AG09319 (cell line): ENCODE measurements at places on chromosomes 1 and 21.

DNA sequence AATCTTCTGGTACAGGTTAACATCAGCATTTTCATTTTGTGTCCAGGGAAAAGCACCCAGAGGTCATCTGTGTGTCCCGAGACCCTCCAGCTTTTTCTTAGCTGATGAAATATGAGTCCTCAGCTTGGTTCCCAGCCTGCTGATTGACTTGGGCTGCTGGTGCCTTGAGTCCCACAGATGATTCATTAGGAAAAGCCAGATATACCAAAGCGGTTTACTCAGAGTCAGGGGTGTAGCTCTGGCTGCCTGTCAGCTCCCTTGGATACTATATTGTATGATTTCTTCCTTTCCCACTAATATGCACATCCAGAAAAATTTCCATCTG, 43.7 kb upstream of the MAB21L3 start:
- peak; percentile 89 for DNase-seq

DNA sequence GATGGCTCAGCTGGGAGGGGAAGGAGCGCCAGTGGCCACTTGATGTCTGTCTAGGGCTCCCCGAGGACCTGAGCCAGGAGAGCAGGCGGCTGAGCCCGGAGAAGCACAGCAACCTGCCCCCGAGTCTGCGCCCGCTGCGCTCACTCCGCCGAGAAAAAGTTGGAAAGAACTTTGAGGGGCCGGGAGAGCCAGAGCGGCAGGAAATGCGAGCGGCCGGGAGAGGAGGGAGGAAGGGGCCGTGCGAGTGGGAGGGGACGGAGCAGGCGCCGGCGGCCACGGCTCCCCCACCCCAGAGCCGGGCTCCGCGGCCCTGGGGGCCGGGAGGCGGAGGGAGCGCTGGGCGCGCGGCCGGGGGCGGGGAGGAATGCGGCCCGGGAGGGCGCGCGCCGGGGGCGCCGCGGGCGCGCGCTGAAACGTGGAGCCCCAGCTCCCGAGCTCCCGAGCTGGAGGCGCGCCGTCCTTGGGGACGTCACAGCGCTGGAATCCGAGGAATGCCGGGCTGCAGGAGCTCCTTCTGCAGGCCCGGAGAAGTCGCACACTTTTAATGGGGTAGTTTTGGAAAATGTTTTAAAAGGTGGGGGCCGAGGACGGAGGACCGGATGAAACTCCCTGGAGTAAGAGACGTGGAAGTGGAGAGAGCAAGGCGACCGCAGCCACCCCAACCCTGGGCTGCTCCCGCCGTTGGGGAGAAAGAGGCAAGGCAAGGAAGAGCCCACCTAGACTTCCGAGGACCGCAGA, at the start of gene PTPN14:
Gene PTPN14 (minus strand): TSS at position 167 of the 738 bp plus-strand sequence. CDS start 86,799 bp downstream, outside the sequence.
- peak; percentile 88 for DNase-seq

DNA sequence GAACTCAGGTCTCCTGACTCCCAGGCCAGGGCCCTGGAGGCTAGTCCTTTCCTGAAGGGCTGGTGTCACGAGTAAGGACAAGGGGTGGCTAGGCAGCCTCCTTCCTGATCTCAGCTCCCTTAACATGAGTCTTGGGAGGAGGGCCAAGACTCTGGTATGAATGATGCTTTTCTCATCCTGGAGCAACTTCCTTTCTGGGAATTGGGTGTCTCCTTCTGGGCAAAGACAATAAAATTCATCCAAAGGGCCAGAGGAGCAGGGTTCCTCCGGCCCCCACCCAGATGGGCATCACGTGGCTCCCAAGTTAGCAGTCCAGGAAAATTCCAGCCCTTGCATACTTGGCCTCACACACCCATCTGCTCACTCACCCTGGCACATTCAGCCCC, at the start of gene FAM167B:
Gene FAM167B (plus strand): TSS at position 335 of the 386 bp plus-strand sequence. CDS start 200 bp downstream, outside the sequence.
- DNase-seq: peak; percentile 66

DNA sequence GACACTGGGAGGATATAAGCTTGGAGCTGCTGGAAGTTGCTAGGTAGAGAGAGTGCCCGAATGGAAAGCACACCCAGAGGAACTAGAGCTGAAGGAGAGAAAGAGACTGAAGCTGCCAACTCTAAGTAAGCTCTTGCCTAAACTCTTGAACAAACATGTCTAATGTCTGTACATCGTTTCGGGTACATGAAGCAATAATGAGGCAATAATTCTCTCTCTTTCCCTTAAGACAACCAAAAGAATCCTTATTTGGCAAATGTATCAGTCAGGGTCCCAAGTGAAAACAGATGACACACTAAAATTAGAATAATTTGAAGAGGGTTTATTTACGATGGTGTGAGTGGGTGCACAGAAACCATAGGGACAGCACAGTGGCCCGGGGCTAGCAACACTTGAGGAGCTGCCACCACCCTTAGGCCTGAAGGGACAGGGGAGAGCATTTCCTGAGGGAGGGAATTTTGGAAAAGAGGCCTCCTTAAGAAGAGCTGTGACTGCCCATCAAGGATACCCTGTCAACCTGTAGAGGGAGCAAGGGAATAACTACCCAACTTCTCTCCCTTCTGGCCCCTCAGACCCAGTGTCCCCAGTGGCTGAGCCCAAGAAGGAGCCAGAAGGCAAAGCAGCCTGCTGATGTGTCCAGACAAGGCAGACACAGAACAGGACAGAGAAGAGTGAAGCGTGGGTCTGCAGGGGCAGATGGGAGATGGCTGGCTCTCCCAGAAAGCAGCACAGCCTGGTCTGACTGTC, 36.1 kb upstream of the KHDRBS1 start:
- DNase-seq: peak; percentile 70

DNA sequence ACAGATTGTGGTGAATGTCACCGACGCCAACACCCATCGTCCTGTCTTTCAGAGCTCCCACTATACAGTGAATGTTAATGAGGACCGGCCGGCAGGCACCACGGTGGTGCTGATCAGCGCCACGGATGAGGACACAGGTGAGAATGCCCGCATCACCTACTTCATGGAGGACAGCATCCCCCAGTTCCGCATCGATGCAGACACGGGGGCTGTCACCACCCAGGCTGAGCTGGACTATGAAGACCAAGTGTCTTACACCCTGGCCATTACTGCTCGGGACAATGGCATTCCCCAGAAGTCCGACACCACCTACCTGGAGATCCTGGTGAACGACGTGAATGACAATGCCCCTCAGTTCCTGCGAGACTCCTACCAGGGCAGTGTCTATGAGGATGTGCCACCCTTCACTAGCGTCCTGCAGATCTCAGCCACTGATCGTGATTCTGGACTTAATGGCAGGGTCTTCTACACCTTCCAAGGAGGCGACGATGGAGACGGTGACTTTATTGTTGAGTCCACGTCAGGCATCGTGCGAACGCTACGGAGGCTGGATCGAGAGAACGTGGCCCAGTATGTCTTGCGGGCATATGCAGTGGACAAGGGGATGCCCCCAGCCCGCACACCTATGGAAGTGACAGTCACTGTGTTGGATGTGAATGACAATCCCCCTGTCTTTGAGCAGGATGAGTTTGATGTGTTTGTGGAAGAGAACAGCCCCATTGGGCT, 3.0 kb downstream of the CELSR2 start:
- DNase-seq: no peak

DNA sequence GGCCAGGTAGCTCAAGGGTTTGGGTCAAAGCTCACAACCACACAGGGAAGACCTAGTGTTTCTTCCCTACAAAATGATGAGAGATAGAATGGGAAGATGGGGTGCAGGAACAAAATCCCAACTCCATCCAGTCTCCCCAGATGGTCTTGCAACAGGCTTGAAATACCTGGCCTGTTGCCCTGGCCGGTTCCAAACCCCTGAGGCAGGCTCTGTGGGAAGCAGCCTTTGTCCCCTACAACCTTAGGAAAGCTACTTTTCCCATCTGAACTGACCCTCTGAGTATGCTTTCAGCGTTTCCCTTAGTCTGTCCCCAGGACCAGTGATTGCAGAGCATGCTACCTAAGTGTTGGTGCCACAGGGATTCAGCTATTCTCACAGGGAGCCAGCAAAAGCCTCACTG, 104.0 kb downstream of the GDAP2 start:
- no peak for DNase-seq

GRCh38 chr1:38129473-38129872, 82.9 kb upstream of the POU3F1 start:
- DNase-seq: no peak

DNA sequence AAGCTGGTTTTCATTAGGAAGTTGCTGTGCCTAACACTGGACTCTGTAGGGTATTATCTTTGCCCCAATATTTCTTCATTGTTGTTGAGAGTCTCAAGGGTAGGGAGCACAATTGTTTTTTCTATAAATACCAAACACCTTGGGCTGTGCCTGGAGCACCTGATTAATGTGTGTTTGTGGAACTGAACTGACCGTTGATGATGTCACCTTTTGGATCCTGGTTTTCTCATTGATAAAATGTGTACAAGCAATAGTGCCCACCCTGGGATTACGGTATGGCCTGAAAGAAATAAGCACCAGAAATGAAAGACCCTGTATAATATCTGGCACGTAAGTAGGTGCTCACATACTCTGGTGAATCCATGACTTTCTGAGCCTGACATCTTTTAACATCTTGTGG, 39.3 kb downstream of the KCNA2 start:
- DNase-seq: no peak

DNA sequence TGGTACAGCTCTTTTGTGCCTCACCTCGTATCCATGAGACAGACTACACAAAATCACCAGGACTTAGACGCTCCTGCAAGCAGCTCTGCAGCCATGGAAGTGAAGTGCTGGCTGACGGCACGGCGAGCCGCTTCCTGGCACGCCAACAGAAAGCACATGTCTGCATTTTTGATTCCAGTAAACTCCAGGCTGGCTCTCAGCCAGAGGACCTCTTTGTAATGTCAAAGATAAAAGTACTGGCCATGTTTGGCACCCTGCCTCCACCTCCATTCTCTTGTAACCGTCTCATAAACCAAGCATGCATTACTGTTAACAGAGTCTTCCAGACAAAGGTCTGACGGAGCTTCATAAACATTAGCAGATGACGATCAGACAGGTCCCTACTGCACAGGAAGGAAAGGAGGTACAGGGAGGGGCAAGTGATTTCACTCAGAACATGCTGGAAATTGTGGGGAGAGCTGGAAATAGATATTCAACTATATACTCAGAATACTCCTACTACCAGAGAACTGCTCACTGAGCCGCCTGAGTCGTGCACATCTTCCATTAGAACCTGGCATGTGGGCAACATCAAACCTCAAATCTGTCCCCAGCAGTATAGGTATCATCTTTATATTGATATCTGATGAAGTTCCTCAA, 632.0 kb downstream of the SMYD3 start:
- DNase-seq: peak; percentile 99

DNA sequence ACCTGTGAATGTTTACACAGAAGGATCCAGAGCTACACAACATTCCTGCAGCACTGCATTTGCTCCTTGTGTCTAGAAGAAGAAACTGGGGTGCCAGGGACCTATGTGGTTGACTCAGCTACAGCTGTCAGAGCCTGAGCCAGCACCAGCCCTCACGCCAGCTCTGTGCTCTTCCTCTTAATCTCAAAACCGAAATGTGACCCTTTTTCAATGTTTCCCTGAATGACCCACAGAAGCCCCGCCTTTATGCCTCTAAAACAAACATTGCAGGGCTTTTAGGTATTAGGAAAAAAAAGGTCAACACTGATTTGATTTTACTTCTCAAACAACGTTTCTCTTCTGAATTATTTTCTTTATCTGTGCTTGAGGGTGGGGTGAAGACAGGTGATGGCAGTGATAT, 260.5 kb downstream of the DYRK1A start:
- DNase-seq: no peak

- DNase-seq: no peak
Measured at GRCh38 chr21:15250384-15250783, 185.6 kb upstream of the NRIP1 start.

DNA sequence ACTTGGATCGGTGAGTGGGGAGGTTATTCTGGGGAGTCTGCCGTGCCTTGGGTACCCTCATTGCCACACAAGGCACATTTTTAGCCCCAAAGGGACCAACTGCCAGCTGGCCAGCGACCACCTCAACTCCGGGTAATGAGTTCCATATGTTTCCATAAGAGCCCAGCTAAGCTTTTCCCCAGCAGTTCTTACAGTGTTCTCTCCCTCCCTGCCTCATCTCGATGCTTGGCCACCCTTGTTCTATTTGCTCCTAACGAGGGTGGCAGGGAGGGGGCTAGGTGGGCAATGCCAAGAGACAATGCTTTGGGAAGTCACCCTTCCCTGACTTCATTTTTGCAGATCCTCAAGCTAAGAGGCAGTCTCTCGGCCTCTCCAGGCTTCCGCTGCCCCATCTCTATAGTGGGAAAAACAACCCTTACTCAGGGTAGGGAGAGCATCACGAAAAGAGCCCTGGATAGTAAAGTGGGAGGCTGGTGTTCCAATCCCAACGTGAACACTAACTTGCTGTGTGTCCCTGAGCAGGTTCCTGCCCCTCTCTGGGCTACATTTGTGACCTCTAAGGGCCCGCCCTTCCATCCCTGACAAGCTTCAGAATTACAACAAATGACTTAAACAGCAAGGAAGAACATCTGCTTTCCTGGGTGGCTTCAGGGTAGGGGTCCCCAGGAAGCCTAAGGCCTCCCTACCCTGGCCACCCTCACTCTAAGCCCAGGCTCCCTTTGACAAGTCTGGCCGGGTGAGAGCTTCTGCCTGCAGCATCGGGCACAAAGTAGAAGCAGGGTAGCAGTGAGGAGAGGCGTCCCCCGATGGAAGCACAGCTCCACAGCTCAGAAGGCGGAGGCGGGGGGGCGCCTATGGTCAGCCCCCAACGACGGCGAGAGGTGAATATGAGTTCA, 5.8 kb downstream of the ID3 start:
- no peak for DNase-seq

GRCh38 chr21:44078411-44078981, 28.7 kb upstream of the PWP2 start:
- DNase-seq: no peak

DNA sequence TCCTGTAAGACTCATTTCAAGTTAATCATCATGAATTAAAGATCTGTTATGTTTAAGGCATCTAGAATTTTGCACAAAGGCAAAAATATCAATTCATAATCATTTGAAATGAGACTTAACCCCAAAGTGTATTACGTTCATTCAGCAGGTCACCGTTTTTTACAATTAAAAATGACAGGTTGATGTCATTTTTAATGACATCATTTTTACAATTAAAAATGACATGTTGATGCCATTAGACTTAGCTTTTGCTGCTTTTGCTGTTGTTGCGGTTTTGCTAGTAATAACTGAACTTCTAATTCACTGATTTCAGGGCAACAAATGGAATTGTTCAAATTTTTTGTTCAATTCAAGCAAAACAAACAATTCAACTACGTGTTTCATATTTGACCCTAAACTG, 17.0 kb downstream of the PRMT6 start:
- no peak for DNase-seq

GRCh38 chr1:41383094-41383852, 22.0 kb downstream of the FOXO6 start:
- no peak for DNase-seq

GRCh38 chr1:154714052-154714623, 106.2 kb upstream of the ADAR start:
- no peak for DNase-seq

DNA sequence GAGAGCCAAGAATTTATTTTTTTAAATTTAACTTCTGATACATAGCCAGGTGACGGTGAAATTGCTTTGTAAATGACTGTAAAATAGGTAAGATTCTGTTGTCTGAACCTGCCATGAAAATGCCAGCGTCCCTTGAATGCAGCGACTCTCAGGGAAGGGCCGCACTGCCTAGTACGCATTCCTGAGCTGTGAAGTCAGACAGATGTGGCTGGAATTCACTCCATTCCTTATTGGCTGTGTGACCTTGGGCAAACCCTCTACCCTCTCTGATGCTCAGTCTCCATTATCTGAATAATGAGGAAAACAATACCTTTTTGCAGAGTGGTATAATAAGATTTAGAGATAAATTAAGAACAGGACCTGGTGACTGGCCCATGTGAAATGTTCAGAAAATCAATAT, 167.1 kb upstream of the DAB1 start:
- DNase-seq: no peak

GRCh38 chr21:38495242-38495641, 3.0 kb downstream of the ERG start:
- DNase-seq: no peak

GRCh38 chr21:15870819-15871218, 141.0 kb downstream of the USP25 start:
- DNase-seq: no peak
